ENCODE measurements at places on chromosomes 1 and 21.

GRCh38 chr1:69258842-69259241 is 308.9 kb upstream of the LRRC7 start:
- no peak for DNase-seq

DNA sequence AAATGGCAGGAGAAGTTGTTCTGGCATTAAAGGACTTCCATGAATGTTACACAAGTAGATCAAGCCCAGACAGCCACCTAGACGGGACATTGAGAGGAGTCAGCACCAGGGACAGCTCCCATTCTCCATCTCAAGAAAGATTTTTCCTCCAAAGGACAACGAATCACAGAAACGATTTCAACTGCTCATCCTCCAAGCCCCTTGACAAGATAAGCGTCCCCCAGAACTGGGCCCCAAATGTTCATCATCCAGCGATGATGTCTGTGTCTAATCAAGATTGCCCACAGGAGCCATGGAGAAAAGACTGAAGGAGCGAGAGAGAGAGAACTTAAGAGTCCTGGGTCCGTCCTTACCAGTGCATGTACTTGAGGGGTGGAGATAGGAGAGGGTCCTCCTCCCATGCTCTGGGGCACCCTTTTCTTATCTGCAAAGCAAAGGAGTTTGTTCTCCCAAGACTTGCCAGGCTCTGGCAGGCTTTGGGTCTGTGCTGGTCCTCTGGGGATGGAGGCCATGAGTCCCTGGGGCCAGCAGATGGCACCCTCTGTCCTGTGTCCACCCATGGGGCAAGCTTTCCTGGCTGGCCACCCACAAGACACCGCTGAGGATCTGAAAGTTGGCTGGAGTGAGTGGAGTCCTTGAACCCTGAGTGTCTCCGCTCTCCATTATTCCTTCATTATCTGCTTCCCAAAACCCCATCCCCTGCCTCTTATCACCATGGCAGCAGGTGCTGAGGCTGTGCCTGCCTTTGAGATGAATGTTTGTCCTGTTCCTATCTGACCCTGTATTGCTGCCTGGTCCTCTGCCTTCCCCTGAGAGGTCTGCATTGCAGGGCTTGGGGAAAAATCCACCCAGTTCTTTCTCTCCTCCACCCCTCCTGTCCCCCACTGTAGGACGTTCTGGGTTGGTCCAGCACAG is 164.6 kb downstream of the ACTL8 start:
- DNase-seq, result peak; percentile 30

GRCh38 chr1:219076326-219076937 is 97.2 kb upstream of the LYPLAL1 start:
- no peak for DNase-seq

- DNase-seq, result no peak
These were observed 50.6 kb upstream of the SLC45A1 start for GRCh38 chr1:8267307-8267706.

DNA sequence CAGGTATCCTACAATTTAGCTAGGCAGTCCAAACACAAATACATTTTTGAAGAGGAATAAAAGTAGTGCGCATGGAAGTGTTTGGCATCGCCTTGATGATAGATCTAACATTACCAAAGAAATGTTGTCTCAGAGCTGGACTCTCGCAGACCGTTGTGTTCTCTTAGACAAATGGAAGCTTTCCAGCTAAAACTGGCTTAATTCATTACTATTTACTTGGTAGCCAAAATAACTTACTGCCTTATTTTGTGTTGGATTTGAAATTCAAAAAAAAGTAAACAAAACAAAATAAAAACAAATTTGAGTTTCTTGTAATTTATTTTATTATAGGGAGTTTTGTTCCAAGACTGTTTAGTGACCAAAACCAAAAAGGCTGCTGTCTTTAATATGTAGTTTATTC is 51.6 kb downstream of the PDE4B start:
- DNase-seq, result no peak

GRCh38 chr1:78289603-78290002 is 201.2 kb upstream of the PTGFR start:
- peak; percentile 70 for DNase-seq

- DNase-seq, result no peak
These were observed 286.0 kb upstream of the B3GALT2 start for GRCh38 chr1:193472430-193472829.

DNA sequence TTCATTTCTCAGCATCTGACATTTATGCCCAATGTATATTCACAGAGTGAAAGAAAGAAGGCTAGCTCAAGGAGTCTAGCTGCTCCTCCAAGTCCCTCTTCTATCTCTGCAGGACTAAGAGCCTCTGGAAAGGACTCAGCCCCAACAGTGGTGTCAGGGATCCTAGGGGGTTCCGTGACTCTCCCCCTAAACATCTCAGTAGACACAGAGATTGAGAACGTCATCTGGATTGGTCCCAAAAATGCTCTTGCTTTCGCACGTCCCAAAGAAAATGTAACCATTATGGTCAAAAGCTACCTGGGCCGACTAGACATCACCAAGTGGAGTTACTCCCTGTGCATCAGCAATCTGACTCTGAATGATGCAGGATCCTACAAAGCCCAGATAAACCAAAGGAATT is 3.7 kb downstream of the LY9 start:
- DNase-seq, result no peak

DNA sequence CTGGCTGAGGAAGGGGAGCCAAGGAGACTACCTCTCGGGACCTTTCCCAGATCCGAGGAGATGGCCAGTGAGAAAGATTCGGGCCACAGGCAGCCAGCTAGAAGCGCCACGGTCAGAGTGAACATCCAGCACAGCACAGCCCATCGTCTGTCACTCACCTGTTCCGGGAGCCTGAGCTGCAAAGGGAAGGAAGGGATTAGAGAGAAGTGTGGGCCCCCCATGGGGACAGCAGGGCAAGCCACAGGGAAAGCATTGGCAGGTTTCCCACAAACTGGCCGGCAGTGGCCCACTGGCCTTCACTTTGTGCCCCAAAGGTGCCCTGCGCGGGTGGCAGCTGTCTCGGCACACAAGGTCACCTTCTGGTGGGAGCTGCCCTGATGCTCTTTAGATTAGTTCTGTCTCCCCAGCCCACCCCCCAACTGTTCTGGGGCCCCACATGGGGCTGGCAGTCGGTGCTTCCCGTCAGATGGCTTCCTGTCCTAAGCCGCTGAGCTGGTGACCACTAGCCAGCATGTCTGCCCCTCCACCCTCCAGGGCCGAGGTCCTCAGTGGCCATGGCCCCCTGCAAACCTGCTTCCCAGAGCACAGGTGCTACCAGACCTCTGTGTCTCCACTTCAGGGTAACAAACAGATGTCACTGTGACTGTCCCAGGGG is 56.7 kb downstream of the LACTBL1 start:
- no peak for DNase-seq

- DNase-seq, result peak; percentile 78
These were observed 30.6 kb downstream of the OMA1 start for GRCh38 chr1:58515794-58516401.

DNA sequence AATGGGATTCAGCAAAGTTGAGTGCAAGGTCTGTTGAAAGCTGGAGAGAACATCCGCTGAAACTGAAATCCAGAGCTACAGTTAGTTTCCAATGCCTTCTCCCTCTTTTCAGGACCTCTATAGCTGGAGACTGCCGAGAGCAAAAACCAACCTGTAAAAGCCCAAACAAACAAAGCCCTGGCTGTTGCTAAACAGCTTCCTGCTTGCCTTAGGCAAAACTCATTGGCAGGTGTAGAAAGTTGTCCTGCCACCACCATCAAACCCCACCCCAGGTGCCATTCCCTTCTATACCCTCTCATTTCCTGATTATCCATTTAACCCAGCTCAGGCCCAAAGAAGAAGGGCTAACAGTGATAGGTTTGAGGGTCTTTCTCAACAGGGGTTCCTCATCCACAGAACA is 24.7 kb downstream of the SCYL3 start:
- DNase-seq, result no peak

- no peak for DNase-seq
These were observed 585.3 kb downstream of the PTPRU start for GRCh38 chr1:29821605-29822004.

DNA sequence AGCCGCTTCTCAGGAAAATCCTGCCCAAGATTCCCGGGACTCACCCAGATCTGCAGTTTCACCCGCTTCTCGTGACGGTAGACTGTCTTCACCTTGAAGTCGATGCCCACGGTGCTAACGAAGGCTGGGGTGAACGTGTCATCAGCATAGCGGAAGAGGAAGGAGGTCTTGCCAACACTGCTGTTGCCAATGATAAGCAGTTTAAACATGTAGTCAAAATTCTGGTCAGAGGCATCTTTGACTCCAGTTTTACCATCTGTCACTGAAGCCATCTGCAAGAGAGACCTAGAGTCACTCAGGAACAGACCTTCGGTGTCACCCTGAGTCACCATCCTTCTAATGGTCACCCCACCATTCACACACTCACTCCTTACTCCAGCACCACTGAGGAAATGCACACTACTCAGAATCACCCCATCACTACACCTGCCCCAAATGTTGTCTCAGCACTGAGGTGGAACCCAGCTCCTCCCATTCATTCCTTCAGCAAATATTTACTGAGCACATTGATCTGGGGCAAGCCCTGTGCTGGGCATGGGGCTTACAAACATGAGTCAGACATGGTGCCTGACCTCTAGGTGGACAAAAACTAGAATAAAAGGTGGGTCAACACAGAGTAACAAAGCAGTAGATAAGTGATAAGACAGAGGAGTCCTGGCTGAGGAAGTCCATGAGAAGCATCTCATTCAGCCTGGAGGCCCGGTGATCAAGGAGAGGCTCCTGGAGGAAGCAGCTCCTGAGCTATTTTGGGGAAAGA is 13.5 kb downstream of the RAB3B start:
- DNase-seq, result no peak

DNA sequence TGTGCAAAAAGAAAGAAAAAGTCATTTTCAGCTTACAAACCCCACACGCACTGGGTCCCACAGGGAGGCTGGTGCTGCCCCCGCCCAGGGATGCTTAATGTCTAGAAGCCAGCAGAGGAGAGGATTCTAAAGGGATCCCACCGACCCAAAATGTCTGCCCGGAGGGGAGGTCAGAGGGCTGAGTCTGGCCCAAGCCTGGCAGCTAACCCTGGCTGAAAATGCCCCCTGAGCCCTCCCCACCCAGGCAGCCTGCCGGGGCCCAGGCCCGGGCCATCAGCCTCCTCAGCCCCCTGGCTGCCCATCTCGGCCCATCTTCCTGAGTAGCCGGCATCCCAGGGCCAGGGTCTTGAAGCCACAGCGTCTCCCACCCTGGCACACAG is 33.5 kb downstream of the ACOT7 start:
- no peak for DNase-seq

DNA sequence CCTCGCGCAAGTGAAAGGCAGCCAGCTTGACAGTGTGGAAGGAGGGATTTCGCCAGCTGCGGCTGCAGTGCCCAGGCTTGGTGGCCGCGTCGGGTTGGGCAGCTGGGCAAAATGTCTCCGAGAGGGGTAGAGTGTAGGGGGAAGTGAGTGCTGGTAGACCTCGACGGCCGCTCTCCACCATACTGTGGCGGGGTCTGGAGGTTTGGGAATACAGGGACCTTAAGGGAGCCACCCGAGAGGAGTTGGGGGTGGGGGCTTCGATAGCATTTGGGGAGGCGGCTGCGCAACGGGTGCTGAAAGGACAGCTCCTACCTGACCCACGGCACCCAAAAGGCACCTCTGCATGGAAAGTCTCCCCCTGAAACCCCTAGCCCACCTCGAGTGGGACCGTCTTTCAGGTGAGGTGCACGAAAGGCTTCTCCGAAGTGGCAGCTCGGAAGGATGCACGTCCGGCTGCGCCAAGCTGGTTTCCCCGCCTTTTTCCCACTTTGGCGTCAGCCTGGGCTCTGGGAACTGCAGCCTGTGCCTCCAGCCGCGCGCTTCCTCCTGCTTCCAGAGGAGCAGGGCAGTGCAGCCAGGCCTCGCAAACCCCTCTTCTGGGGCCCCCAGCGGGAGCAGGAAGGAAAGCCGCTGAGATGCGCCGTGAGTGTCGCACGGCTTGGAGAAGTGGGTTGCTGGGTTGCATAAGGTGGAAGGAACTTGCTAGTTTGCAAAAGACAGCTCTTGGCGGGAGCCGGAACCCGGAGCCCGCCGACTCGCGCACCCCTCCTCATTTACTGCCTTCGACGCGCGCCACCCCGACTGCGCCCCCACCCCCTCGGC is 531 bp upstream of the HMGN2 start:
- DNase-seq, result peak; percentile 80

GRCh38 chr1:52726265-52727113 is at the start of gene ZYG11B:
TSS of gene ZYG11B (plus strand) at chr1:52726453. CDS start at chr1:52726654, 201 bp downstream.
- peak; percentile 87 for DNase-seq

GRCh38 chr1:219801156-219801820 is 127.1 kb downstream of the SLC30A10 start:
- no peak for DNase-seq

- DNase-seq, result no peak
These were observed 41.9 kb upstream of the EPS8L3 start for GRCh38 chr1:109805486-109806165.

DNA sequence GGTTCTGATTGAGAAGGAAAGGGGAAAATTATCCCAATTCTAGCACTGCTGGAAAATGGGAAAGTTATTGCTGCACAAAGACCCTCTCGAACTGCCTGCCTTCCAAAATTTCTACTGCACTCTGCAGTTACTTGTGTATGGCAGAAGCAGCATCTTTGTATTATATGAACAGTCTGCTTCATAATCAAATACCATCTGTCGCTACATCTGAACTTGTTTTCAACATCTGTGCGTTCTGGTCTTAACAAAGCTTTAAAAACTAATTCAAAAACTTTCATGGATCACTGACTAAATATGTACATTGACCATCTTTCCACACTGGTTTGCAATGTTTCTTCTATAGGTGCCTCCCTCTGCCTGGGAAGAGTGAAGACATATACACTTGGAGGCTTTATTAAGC is 79.2 kb downstream of the PROX1 start:
- no peak for DNase-seq

DNA sequence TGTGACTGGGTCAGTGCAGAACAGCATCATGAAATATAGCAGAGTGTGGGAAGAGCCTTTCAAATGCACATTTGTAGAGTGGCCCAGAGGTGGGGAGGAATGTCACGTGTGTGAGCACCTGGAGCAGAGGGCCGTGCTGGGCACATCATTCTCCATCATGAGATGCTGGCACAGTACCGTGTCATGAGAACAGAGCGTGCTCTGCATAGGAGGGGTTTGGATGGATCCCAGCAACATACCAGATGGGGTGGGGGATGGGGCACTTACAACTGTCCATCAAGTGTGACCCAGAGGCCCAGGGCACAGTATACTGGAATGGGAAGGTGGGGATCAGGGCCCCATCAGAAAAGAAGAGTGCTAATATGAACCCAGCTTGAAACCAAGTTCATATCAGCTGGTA is 182.0 kb downstream of the LMX1A start:
- DNase-seq, result no peak

DNA sequence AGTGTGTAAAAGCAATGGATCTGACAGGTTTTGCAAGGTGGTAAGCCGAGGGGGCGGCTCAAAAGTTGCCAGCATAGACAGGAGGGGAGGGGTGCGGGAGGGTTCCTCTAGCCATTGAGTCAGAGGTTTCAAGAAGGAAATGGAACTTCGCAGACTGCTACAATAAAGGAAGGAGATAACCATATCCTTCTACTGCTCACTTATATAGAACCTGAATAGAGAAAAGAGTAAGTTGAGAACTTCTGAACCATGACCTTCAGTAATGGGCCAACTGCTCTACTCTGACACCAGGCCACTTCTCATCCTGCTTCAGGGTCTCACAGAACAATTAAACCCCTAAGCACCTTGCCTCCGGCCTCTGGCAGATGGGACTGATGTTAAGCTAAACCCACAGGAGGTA is 26.3 kb upstream of the BCAR3 start:
- no peak for DNase-seq

GRCh38 chr1:94729267-94729666 is 90.9 kb upstream of the SLC44A3 start:
- peak; percentile 89 for DNase-seq

Measured in fibroblast of skin of right quadriceps (primary cell).